Nephron progenitor cell (in vitro differentiated cells): ENCODE measurements at places on chromosomes 16 and 17.

DNA sequence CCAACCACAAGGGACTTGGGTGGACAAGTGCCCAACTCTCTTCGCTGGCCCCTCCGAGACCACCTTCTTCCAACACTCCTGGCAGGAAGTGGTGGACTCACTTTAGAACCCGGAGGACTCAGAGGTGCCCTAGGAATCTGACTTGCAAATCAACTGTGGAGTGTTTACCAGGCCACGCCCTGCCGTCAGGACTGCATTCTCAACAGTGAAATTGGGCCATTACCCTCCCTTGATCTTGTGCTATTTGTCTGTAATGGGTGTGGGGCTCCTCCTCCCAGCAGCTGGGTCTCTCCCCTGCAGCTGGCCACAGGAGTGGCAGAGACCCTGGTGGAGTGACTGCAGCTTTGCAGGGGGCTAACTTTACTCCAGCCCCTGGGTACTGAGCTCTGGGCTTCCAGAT, 212.2 kb upstream of the RPL38 start:
- DNase-seq: no peak

GRCh38 chr17:79006794-79007503, 2.6 kb downstream of the CANT1 start:
- DNase-seq: no peak

DNA sequence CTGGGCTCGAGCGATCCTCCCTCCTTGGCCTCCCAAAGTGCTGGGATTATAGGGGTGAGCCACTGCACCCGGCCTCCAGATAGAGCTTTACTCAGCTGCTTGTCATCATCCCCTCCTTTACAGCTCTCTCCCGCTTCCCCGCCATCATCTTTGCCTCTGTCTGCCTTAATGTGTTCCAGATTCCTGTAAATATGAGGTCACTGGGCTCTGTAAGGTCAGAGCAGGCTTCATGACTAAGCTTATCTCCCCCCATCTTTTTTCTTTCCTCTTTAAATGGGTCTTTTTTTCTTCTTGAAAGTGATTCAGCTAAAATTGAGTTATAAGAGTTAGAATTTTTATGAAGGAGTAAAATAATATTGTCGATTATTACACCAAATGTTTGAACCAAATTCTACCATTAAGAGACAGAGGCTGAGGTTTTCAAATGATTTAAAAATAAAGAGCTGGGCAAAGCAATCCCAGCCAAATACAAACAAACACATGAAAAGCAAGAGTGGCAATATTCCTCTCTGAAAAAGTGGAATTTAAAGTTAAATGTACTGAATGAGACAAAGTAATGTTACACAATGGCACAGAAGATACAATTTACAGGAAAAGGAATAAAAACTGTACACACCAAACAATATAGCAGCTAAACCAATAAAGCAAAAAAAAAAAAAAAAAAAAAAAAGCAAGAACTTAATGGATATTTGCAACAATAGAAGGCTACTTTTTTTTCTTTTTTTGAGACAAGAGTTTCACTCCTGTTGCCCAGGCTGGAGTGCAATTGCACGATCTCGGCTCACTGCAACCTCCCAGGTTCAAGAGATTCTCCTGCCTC, 62.1 kb downstream of the CRISPLD2 start:
- DNase-seq: no peak

- no peak for DNase-seq
Measured at GRCh38 chr17:71593078-71593477, 527.7 kb upstream of the SOX9 start.

- no peak for DNase-seq
Measured at GRCh38 chr16:31488468-31489297, 5.8 kb downstream of the SLC5A2 start.

- DNase-seq: no peak
Measured at GRCh38 chr16:2095315-2095853, 40.3 kb downstream of the PKD1 start.

DNA sequence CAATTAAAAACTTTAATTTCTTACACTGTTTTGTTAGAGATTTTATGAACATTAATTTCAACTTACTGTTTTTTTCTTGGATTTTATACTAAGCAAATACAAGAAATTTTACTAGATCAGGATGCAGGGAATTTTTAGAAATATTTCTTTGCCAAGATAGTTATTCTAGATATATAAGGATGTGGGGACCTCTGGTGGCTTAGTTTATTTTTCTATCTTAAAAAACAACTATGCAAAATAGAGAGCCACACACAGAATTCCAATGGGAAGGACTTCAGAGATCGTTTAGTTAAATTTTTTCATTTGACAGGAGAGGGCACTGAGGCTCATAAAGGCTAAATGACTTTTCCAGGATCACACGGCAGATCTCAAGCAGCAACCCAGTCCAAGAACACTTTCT, 23.0 kb upstream of the CAPNS2 start:
- DNase-seq: no peak

DNA sequence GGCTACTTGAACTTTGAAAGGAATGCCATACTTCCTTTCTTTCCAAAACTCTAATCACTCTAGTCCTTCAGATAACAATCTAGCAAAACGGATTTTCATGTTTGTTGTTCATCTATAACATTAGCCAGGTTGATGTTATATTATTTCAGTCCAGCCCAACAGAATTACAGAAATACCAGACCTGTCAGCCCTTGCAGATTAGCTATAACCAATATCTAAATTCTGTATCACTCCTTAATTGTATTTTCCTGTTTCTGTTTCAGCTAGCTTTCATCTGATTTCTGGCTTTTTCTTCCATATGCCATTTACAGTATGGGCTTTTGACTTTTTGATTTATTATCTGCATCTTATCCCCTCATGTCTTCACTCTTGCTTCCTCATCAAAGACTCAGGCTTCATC, 479.8 kb upstream of the CDH8 start:
- DNase-seq: no peak

DNA sequence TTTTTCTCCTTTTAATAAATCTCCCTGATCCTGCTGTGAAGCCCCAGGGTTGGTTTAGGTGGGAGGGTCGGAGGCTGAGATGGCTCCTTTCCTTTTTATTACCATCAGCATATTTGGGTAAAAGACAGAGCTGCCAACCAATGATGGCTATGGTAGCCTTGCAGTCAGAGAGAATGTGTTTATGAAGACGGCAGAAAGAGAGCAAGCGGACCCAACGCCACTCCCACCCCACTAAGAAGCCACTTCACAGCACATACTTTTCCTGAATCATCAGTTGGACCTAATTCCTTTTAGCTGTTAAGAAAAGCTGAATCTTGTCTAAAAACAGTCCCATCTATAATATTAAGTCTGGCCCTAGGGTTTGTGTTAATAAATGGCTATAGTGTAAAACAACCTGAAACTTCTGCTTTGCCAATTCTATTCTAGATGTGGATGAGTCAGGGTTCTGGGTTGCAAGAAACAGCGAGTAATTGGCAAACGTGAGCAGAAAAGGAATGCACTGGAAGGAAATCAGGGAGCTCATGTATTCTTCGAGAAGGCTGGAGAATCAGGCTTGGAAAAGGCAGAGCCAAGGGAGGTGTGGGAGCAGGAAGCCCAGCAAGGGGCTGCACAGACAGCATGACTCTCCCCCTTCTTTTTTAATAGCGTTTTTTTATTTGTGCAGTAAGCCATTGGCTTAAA, 34.0 kb upstream of the PRKCA start:
- no peak for DNase-seq

- peak; percentile 77 for DNase-seq
Measured at GRCh38 chr16:569445-570254, at the start of gene PIGQ. Gene PIGQ, plus strand, starts transcription at chr16:569968. Its CDS starts 4,107 bp downstream, at chr16:574075.

DNA sequence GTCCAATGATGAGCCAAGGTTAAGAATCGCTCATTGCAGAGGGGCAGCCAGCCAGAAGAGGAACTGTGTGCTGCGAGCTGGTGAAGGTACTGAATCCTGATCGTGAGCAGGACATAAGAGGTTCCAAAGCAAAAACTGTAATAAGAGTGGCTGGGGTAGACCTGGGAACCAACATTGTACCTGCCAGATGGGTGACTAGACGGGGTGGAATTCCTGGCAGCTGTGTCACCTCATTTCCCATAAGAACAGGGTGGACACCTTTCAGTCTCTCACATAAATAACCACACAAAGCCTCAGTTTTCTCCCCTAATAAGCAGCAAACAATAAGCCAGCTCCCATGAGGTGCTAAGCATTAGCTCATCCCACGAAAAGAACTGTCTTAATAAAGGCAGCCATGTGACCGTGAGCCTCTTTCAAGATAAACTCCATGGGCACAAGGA, 290.3 kb downstream of the SOX9 start:
- DNase-seq: no peak

DNA sequence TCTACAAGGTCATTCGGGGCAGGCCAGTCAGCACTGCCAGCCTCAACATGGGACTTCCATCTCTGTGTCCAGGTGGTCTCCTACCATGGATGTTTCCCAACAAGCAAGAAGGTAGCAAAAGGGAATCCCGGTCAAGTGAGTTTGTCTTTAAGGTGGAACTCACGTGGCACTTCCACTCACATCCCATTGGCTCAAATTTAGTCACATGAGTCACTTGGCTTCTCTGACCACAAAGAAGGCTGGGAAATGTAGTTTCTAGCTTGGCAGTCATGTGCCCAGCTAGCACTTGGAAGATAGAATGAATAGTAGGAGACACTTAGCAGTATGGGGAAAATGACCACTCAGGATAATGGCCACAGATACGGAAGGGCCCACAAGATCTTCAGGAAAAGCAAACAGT, 106.6 kb downstream of the AIPL1 start:
- DNase-seq: no peak

- DNase-seq: no peak
Measured at GRCh38 chr17:59812139-59812538, 80.6 kb downstream of the TUBD1 start.

GRCh38 chr17:5775098-5775497, 190.8 kb upstream of the NLRP1 start:
- DNase-seq: no peak

DNA sequence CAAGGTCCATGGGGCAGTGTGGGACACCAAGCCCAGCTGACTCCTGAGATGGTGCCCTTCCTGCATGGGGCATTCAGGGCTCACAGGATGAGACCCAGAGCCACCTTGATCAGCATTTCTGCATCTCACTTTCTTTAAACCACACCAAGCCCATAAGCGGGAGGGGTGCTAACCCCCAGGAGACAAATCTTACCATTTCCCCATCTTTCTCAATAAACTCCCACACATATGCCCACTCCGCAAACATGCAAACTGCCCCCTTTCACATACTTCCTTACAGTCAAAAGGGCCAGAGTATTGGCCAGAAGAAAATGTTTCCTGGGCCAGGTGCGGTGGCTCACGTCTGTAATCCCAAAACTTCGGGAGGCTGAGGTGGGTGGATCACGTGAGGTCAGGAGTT, 3.7 kb upstream of the SLC39A11 start:
- no peak for DNase-seq

- DNase-seq: no peak
Measured at GRCh38 chr17:66701462-66701861, 133.5 kb upstream of the CACNG5 start.

- peak; percentile 57 for DNase-seq
Measured at GRCh38 chr17:70168044-70168976, 1.0 kb upstream of the KCNJ2 start.

GRCh38 chr17:9907131-9907530, 2.1 kb upstream of the RCVRN start:
- no peak for DNase-seq

- DNase-seq: peak; percentile 18
Measured at GRCh38 chr16:19291475-19291874, 5.9 kb downstream of the CLEC19A start.

DNA sequence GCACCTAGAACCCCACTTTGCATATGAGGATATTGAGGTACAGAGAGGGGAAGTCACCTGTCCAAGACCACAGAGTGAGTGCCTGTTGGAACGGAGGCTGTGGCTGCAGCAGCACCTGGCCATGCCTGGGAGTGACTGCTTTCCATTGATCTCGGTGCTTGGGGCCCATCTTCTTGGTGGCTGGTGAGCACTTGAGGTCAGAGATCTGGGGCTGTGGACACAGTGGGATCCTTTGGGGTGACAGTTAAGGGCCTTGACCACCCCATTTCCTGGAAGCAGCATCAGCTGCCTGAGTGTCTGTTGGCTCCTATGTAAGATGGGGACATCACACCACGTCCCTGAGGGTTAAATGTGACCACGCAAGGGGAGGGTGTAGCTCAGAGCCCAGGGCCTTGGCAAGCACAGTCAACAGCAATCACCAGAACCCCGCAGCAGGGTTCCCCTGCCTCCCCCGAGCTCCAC, 111.7 kb downstream of the IRF8 start:
- no peak for DNase-seq

GRCh38 chr16:76226011-76226410, 51.2 kb upstream of the CNTNAP4 start:
- DNase-seq: no peak

DNA sequence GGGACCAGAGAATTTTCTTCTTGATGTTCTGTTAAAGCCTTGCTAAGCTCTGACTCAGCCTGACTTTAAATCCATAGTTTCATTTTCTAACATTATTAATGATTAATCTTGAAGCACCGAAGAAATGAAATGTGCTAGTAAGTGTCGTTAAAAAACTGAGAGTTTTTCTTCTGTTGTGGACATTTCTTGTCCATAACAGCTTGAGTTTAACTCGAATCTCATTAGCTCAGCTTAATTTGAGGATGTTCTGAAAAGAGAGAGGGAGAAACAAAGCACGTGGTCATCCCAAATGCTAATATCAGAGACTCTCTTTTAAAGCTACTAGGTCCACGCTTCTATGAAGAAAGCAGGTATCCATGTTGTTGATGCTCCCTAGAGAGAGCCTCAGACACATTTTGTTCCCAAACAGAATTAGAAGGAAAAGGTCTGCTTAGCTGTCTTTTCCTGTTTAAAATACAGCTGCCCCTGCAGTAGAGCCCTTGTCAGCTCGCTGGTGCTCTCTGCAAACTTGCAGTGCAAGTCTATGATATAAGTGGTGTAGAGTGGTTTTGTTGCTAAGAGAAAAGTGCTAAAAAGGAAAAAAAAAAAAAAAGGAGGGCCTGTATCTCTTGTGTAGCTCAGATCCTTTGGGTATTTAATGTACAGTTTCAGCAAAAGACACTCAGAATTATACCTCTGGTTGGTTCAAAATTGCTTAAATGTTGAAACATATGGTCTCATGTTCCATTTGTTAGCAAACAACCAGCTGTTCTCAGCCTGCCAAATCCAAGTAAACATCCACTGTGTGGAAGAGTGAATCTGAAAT, 191.1 kb upstream of the TBX2 start:
- no peak for DNase-seq

GRCh38 chr17:79003661-79004411, 5.7 kb downstream of the CANT1 start:
- no peak for DNase-seq

DNA sequence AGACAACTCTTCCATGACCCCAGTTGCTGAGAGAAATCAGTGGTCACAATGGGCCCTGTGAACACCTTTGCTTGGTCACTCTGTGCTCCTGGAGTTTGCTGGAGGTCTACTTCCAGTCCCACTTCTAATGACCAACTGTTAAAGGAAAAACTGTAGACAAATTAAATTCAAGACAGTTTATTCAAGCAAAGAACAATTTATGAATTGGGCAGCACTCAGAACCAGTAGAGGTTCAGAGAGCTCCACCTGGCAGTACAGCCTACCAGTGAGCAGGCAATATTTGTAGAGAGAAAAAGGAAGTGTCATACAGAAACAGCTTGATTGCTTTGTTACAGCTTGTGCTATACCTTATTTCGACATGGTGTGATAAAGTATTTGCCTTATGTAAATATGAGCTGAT, 116.5 kb downstream of the HS3ST3B1 start:
- no peak for DNase-seq
